ENCODE measurements at places on chromosomes 12 and 14. TPM values are rescaled to one million over a fixed set of nuclear protein-coding genes. Genes with fewer than 3 reads are reported as not detected.

HOXC12 gene
- polyA plus RNA-seq: not detected

FITM1 gene
- polyA plus RNA-seq: 0.24 TPM

PDZRN4 gene
- not detected for polyA plus RNA-seq

CLIP1 gene
- 19.2 TPM for polyA plus RNA-seq

GZMB gene
- polyA plus RNA-seq: not detected

RILPL1 gene
- polyA plus RNA-seq: 0.49 TPM

Measured in CD4-positive, CD25-positive, alpha-beta regulatory T cell (primary cell).